NCI-H1436 treated with DMSO at 0.1 percent for 48 hours (cell line): ENCODE measurements at places on chromosomes 7 and 10.

GRCh38 chr7:82230811-82231581 is 212.6 kb downstream of the CACNA2D1 start:
- DNase-seq: no peak

- DNase-seq: no peak
Measured at GRCh38 chr7:108193594-108194498, 63.7 kb upstream of the LAMB4 start.

DNA sequence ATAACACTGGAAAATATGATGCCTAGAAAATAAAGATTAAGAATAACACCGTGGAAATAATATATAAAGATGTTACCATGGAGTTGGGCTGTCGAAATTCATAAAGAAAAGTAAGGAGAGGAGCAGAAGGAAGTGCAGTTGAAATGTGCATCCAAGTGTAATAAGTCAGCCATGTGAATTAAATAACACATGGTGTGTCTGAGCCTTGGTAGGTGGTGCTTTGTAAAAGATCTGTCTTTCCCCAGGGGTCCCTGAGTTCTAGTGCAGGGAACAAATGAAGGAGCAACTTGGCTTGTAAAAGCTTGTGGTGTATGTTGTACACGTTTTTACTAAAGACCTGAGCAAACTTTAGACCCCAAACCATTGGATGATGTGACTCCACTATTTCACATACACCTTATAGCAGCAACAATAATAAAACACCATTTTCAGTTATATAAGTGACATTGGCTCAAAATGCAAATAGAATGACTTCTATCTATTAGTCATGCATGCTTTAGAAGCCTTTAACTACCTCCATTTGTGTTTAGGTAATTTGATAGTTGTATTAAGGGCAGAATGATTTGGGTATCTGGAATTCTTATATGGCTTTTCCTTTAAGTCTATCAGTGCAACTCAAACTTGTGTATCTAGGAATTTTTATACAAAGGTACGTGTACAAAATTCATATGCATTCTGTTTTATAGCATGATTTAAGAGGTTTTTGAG is 11.3 kb downstream of the STARD3NL start:
- no peak for DNase-seq

GRCh38 chr7:152459724-152460251 is 24.0 kb upstream of the KMT2C start:
- DNase-seq: no peak
